ENCODE measurements at places on chromosomes 5 and 9. TPM values are rescaled to one million over a fixed set of nuclear protein-coding genes. Genes with fewer than 3 reads are reported as not detected.
A peak's percentile ranks its signal among the peaks of the same experiment; 100 is the strongest.

GRCh38 chr5:113367586-113367985, 67.2 kb downstream of the TSSK1B start:
- no peak for DNase-seq
- no peaks in the 10 kb centered on the region for H3K36me3 ChIP-seq
- H3K27ac ChIP-seq = no peak overlapping the region
- no peak overlapping the region for H3K4me3 ChIP-seq
- H3K4me1 ChIP-seq = no peaks in the 10 kb centered on the region

FBP1 gene
- 5.1 TPM for total RNA-seq

DNA sequence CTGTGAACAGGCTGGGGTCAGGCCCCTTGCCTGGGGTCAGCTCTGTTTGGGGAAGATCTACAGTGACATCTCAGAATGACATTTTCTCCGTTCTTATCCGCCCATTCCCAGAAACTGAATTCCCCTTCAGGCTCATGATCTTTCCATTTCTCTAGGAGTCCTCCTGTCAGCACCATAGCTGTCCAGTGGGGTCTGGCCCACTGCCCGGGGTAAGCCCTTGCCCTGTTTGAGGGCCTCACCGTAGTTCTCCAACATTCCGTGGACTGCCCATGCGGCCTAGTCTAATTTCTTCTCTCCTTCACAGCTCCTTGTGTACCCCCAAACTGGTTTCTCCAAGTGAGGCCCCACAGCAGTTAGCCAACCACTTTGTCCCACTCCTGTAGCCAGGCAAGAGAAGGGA, 68.4 kb downstream of the ENTREP1 start:
- no peak overlapping the region for H3K4me3 ChIP-seq
- H3K27me3 ChIP-seq = peaks cover 48% of the 10 kb centered on the region
- H3K36me3 ChIP-seq = peaks cover 2% of the 10 kb centered on the region
- DNase-seq = no peak
- no peak overlapping the region for H3K27ac ChIP-seq

- peaks cover 19% of the 10 kb centered on the region for H3K4me1 ChIP-seq
- no peak overlapping the region for H3K4me3 ChIP-seq
- no peak for DNase-seq
- peaks cover 17% of the 10 kb centered on the region for H3K36me3 ChIP-seq
- H3K27ac ChIP-seq = no peak overlapping the region
- H3K27me3 ChIP-seq = no peaks in the 10 kb centered on the region
Measured at GRCh38 chr9:105359892-105360291, 87.9 kb upstream of the FSD1L start.

DNA sequence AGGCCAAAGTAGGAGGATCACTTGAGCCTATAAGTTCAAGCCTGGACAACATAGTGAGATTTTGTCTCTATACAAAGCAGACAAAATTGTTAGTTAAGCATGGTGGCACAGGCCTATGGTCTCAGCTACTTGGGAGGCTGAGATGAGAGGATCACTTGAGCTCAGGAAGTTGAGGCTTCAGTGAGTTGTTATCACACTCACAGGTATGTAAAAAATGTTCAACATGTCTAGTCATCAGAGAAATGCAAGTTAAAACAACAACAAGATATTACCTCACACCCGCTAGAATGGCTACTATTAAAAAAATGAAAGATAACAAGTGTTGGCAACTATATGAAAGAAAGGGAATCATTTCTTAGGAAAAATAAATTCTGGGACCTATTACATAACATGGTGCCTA, 341.5 kb upstream of the ST8SIA4 start:
- H3K27ac ChIP-seq = no peak overlapping the region
- DNase-seq = no peak
- H3K4me3 ChIP-seq = no peak overlapping the region

ARL14EPL gene
- total RNA-seq = not detected

DNA sequence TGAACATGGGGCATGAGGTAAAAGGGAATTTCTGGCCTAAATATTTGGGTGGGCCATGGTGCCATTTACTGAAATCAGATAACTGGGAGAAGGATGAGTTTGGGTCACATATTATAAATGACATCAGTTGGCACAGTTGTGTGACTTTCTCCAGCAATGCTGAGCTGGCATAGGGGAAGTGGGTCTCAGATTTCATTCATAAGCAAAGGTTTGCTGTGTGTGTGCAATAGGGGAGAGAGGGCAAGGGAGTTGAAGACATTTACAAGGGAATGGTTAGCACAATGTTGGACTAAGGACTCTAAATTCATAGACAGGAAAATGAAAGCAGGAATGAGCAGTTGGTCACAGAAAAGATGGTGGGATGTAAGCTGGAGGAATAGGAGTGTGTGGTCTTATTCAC, 47.8 kb upstream of the KLF9 start:
- DNase-seq = no peak
- peak overlapping the region; percentile 49 for H3K27ac ChIP-seq
- H3K4me1 ChIP-seq = peaks cover 9% of the 10 kb centered on the region

KIF12 gene
- not detected for total RNA-seq

CLIC3 gene
- 2.1 TPM for total RNA-seq

Data from T-helper 17 cell (primary cell).